ENCODE measurements at places on chromosomes 4 and X. TPM values are rescaled to one million over a fixed set of nuclear protein-coding genes. Genes with fewer than 3 reads are reported as not detected.

KCTD8 gene
- polyA plus RNA-seq = 3.5 TPM

GRCh38 chrX:23822397-23822796, 39.4 kb downstream of the SAT1 start:
- DNase-seq = peak; percentile 4

GRCh38 chrX:4805502-4805901, 1092.1 kb upstream of the PRKX start:
- no peak for DNase-seq

DNA sequence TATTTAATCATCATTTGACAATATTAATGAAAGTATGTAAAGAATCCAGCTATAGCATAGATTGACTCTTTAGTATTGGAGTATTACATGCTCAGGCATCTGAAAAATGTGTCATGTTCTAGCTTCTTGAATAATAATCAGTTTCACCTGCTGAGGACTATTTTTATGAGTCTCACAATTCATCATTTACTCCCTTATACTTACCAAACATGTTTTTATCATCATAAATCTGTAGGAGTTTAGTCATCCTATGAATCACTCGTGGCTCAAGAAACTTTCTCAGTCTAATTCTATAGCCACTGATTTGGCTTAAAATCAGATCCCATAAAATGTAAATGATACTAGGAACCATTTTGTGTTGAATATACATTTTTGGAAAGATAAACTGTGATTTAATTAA, 1616.1 kb downstream of the C4orf33 start:
- DNase-seq = no peak
